Right lung (tissue), 10 donors: ENCODE measurements at places on chromosomes 5 and 9. TPM values are rescaled to one million over a fixed set of nuclear protein-coding genes. Genes with fewer than 3 reads are reported as not detected.

Gene FLT4
- 39.3 TPM for polyA plus RNA-seq

Gene ALDH7A1
- 91.7 TPM for polyA plus RNA-seq

Gene GDNF
- not detected for polyA plus RNA-seq

Gene FAM153A
- 0.18 TPM for polyA plus RNA-seq

GRCh38 chr5:24816206-24816605 lies 171.4 kb upstream of the CDH10 start:
- no peak for DNase-seq

- no peak for DNase-seq
These were observed 300.4 kb downstream of the IRX2 start for GRCh38 chr5:2451100-2451499.

GRCh38 chr5:136056771-136057335 lies 28.1 kb downstream of the TGFBI start:
- no peak for DNase-seq

GRCh38 chr5:74131250-74131649 lies 505.3 kb downstream of the ARHGEF28 start:
- no peak for DNase-seq

GRCh38 chr9:84862308-84862707 lies 192.8 kb downstream of the NTRK2 start:
- no peak for DNase-seq

GRCh38 chr5:165187815-165188214 lies 1682.4 kb downstream of the MAT2B start:
- no peak for DNase-seq
